ENCODE measurements at places on chromosomes 1 and 21.

DNA sequence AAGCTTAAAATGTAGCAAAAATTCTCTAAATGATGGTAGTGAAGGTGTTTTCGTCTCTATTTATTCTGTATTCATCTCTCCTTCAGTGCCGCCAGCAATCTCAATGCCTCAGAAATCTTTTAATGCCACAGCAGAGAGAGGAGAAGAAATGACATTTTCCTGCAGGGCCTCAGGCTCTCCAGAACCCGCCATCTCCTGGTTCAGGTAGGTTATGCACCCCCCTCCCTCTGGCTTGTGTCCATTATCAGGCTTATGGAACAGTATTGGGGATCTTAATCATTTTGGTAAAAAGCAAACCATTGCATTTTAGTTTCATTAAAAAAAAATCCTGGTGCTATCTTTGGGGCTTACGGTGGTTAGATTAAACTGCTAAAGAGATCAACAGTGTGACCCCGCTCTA lies 326.1 kb downstream of the NCAM2 start:
- DNase-seq: no peak

GRCh38 chr1:116586741-116587143 lies 15.9 kb upstream of the CD58 start:
- no peak for DNase-seq

DNA sequence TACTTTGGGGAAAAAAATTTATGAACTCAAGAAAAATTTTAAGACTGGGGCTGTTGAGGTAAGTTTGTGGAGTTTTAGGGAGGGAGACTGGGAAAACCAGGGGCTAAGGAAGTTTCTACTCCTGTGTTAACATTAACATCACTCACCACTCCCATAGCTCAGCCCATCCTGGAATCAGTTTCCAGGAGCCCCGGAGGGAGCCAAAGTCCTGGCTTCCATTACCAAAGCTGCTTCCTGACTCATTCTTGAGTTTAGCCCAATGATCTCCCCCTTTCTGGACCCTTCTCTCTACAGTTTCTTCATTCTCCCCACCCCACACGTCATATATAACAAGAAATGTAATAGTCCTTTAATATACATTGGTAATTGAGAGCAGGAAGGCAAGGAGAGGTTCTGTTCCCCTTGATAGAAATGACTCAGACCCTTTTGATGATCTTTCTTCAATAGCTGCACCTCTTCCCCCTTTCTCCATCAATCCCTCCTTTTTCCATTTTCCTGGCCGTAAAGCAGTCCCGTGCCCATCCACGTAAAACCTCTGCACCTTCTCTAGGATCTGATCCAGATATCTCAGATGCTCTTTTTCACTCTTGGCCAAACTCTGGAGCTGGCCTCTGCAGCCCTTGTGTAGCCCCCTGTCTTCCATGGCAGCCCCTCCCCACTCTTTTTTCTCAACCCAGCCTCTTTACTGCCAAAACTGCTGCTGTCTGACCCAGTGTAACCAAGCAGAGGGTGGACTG lies 4.6 kb upstream of the PIAS3 start:
- no peak for DNase-seq

- no peak for DNase-seq
Observed at GRCh38 chr1:41653574-41653973, 169.1 kb upstream of the EDN2 start.

- no peak for DNase-seq
Observed at GRCh38 chr1:85406887-85407533, 57.9 kb downstream of the DDAH1 start.
